ENCODE measurements at places on chromosomes 12 and 14.

DNA sequence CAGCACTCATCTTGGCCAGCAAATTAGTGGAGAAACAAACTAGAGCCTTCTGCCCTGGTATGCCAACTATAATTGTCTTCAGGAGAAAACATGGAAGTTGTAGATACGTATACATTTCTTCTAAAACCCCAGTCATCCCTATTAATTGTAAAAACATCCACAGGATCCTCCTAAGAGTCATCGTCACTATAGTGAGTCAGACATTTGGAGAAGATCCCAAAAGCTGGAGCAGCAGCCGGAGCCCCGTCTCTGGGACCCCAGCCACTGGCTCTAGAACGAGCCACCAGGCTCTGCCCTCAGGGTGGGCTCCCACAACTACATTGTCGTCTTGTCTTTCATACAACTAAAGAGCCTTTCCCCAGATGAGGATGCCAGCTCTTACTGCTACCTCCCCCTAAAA lies 15.5 kb downstream of the PRKAB1 start:
- no peak for DNase-seq

- no peak for DNase-seq
Measured at GRCh38 chr12:3361146-3361545, 129.9 kb upstream of the PRMT8 start.

DNA sequence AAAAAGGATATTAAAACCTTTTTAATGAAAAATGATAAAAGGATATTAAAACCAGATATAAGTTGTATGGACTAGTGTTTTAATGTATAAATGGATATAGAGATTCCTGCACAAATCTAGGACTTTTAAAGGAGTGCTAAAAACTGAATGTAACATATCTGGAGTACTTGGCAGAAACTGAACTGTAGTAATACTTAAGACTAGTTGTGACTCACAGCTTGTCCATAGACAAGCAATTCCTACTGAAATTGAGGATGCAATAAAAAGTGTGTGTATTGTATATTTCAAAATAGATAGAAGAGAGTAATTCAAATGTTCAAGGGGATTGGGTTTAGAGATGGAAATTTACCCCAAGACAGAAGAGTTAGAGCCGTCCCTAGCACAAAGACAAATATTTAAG lies 59.6 kb downstream of the FBXO33 start:
- DNase-seq: no peak

DNA sequence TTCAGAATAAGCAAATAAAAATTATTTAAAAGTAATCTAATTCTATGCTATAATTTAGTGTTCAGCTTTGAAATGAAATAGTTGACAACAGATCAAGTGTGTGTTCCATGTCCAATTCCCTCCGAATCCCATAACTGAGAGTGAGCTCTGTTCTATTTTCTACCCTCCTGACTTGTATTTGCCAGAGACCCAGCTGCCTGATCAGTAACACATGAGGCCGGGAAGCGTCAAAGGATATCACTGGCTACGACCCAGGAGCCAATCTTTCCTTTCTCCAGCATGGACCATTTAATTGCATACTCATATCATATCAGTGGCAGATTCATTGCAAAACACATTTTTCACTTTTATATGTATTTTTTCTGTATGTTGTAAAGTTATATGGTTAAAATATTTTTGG lies 108.8 kb upstream of the TSPAN8 start:
- no peak for DNase-seq

GRCh38 chr12:104906695-104907094 lies 51.4 kb downstream of the SLC41A2 start:
- no peak for DNase-seq

- no peak for DNase-seq
Measured at GRCh38 chr12:76176940-76177339, 92.5 kb upstream of the NAP1L1 start.

GRCh38 chr14:81594012-81594411 lies 60.4 kb upstream of the SEL1L start:
- DNase-seq: no peak

Measured in NAMALWA (cell line).